Suprapubic skin (tissue), 4 donors: ENCODE measurements at places on chromosomes 2 and 18. TPM values are rescaled to one million over a fixed set of nuclear protein-coding genes. Genes with fewer than 3 reads are reported as not detected.

- H3K4me3 ChIP-seq, result no peak overlapping the region
- H3K36me3 ChIP-seq, result no peaks in the 10 kb centered on the region
- DNase-seq, result no peak
- H3K27me3 ChIP-seq, result no peaks in the 10 kb centered on the region
- no peak overlapping the region for H3K27ac ChIP-seq
These were observed 1273.6 kb upstream of the SLC39A10 start for GRCh38 chr2:194383401-194383800.

Gene ACMSD
- total RNA-seq, result 0.56 TPM

DNA sequence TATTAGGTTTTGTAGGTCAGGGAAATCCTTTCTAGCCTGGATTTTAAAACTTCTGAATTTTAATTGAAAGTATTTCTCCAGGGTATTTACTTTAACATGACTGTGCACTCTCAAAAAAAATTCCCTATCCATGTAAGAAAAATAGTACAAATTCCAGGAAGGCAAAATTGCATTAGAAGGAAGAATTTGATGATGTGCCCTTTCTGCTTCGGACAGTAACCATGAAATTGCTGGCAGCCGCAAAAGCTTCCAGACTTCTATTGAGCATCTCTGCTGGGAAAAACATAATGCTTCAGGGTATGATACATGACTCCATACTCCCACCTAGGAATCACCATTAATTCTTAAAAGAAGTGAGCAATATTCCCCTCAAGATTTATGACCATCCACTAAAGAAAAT, 17.2 kb upstream of the KLF7 start:
- H3K27ac ChIP-seq, result no peak overlapping the region
- H3K4me3 ChIP-seq, result no peak overlapping the region
- no peaks in the 10 kb centered on the region for H3K4me1 ChIP-seq
- no peaks in the 10 kb centered on the region for H3K27me3 ChIP-seq
- H3K36me3 ChIP-seq, result no peaks in the 10 kb centered on the region
- no peak for DNase-seq

GRCh38 chr2:136005462-136006196, 20.2 kb upstream of the DARS1 start:
- H3K36me3 ChIP-seq, result no peaks in the 10 kb centered on the region
- H3K4me3 ChIP-seq, result no peak overlapping the region

- H3K4me3 ChIP-seq, result no peak overlapping the region
- peaks cover 34% of the 10 kb centered on the region for H3K4me1 ChIP-seq
- no peaks in the 10 kb centered on the region for H3K27me3 ChIP-seq
- no peak overlapping the region for H3K27ac ChIP-seq
These were observed 376.8 kb upstream of the ID2 start for GRCh38 chr2:8304821-8305766.

DNA sequence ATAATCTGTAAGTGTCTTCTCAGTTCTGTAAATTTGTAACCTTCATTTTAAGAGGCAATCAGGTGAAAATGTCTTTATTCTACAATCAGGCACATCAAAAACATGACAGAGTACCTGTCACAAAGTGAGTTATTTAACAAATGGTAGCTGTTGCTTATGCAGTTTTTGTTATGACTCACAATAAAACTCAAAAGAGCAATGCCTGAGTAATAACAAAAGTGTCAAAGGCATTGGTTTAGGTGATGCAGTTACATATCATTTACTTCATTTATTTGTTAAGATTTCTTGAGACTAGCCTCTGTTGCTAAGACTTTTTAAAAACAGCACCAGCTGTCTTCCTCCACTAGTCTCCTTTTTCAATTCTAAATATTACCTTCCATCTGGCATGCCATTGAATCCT, 177.8 kb downstream of the KIAA1328 start:
- no peak for DNase-seq
- no peaks in the 10 kb centered on the region for H3K4me1 ChIP-seq
- H3K27ac ChIP-seq, result no peak overlapping the region
- H3K27me3 ChIP-seq, result no peaks in the 10 kb centered on the region
